ENCODE measurements at places on chromosomes 12 and 14.

DNA sequence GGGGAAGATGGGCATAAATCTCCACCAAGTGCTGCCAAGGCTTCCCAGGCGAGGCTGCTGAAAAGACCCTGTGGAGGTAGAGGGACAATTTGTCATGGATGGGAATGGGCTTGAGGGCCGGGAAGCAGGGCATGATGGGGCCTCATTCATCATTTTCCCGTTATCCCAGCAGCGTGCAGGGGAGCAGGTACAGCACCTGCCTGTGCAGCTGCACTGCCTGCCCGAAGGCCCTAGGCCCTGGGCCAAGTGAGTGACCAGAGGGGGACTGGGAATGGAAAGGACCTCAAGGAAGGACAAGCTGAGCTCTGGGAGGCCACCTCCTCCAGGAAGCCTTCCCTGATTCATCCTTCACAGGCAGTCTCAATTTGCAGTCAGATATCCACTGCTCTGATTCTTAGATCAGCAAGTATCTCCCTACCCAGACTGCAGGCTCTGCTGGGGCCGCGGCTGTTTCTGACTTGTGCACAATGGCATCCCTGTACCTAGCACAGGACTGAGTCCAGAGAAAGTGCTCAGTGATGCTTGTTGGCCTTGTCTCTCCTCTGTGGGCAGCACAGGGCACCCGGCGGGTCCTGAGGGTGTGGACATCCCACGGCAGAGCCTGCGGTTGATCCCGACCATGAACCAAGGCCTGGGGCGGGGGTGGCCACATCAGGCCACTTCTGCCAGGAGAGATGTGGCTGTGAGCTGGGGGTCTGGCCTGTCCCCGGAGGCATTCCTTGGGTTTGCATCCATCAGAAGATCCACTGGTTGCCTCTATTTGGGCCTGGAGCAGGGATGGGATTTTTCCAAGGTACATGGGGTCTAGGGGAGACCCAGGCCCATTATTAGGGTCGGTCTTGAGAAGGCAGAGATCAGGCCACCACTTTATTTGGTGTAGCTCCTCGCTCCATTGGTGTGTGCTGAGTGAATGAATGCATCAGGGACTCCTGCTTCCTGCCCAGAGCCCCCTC lies 167.3 kb upstream of the RTL1 start:
- DNase-seq, result no peak

DNA sequence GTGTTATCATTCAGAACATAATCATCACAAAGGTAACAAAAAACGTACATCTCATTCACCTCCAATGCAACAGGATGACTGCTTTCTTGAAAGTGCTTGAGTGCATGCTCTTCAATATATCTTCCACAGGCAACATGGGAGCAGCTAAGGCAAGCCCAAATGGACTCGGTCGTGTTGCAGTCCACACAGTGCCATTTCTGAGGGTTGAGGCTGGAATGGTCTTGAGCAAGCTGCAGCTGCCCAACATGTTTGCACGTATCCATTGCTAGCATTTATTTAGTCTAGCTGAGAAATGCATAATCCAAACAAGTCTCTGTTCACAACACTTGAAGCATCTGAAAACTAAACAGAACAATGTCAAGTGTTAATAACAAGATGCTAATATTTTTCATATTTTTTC lies 17.3 kb downstream of the USP44 start:
- DNase-seq, result no peak

DNA sequence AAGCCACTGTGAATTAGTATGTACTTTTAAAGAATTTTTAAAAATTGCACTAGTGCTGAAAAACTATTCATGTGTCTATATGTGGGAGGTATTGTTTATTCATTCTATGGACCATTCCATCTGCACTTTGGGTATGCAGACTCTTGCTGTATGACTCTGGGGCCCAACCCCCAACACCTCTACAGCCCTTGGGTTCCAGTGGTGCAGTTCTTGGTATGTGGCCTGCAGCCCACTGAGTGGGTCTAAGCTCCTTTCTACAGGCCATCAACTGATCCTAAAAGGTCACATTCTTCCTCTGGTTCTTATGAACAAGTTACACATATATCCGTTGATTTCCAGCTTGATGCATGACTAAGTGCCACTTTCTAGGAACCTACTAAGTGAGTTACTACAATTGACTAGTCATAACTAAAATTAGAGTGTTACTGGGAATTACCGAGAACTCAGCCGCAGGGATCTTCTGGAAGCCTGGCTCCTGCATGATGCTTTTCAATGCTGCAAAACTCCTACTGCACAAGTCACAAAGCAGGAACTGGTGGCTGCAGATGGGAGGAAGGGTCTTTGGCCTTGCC lies 62.4 kb upstream of the MED13L start:
- no peak for DNase-seq

DNA sequence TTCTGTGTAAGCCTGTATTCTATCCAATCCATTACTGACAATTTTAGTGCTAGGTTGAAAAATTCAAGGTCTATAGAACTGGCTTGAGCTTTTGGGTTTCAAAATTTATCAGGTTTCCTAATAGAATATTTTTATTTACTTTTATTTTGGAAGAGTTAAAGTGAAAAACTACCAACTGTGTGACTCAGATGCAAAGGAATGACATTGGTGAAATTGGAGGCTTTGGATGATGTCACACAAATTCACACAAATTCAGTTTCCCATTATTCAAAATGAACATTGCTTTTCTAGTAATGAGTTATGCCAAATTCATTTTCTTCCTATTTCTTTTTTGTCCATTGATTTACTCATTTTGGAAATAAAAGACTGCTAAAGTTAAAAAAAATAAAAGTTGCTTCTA lies 186.9 kb downstream of the ALX1 start:
- no peak for DNase-seq

- no peak for DNase-seq
These were observed 30.3 kb downstream of the ANO6 start for GRCh38 chr12:45246236-45246635.

DNA sequence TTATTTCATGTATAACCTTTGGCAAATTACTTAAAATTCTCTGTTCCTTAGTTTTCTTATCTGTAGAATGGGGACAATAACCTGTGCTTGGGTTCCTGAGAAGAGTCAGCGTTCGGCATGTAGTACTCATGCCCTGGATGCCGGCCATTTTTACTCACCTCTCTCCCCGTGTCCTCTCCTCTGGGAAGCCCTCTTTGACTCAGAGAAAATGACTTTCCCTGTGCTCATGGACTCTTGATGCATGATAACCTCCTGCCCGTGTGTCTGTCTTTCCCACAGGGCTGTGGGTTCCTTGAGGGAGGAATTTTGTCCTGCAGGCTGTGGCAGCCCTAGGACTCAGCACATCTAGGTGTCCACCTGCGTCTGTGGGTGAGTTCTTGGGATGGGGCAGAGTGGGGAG lies 5.8 kb upstream of the C1RL start:
- DNase-seq, result no peak

- no peak for DNase-seq
These were observed 311.5 kb upstream of the OR4E1 start for GRCh38 chr14:21985081-21985480.

DNA sequence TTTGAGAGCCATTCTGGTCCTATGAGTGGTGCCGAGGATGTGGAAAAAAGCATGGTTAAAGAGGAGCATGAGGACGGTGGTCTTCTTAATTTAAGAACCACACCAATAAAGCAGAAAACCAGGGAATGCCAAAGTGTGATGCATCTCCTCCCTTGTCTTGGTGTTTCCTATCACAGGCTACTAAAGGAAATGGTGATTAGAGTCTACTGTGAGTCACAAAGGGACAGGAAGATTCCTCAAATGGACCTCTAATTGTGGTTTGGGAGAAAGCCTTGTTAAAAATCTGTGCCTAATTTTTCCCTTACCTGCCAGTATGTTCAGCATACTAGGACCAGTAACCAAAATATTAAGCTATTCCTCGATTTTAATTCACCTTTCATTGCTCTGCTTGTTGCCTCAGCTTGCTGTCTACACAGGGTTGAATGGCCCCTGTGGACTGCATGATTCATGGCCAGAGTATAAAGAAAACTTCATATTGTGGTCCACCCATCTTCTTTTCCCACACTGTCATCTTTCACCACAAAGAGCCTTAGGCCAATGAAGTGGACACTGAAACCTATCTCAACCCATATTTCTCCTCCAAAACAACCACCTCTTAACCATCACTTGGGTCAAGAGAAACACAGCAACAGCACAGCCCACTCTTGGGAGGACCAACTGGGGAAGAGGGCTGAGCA lies 38.8 kb downstream of the DIO2 start:
- no peak for DNase-seq

- no peak for DNase-seq
These were observed 9.7 kb downstream of the PPP1R1A start for GRCh38 chr12:54578778-54579177.

DNA sequence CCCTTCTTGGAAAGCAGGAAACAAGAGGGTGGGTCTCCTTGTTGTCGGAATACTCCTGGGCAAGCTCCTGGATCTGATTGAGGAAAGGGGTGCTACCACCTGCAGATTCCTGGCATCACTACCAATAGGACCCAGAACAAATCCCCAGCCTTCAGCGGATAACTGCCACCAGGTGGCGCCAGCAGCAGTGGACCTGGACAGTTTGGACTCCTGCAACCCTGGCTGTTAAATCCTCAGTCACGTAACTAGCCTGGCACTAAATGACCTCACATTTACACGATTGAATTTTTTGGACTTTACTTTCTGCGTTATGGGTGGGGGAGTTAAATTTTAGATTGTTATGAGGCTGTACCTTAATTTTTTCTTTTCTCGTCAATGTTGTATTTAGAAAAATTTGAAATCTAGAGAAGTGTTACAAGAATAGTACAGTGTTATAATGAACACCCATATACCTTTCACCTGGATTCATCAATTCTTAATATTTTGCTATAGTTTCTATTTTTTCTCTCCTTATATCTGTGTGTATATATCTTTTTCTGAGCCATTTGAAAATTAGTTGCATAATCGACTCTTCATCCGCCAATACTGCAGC lies 95.6 kb downstream of the GAS2L3 start:
- DNase-seq, result no peak

GRCh38 chr14:37470251-37470650 lies 124.8 kb downstream of the FOXA1 start:
- no peak for DNase-seq

GRCh38 chr14:104864267-104865080 lies 594 bp upstream of the CEP170B start:
- DNase-seq, result no peak

DNA sequence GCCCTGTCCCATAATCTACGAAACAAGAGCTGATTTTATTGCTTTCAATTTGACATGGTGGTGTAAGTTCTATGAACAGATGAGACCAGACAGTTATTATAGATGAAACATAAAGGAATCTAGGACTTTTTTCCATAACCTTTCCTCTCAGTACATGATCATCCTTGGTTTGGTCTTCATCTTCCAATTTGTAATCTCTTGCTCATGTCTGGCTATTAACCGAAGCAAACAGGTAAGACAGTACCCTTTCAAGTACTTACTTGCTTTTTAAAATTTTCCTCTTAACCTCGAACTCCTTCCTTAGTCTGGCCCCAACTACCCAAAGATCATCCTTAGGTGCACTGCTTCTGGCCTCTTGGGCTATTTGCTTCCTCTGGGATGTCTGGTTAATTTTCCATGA lies 1.2 kb downstream of the TSPAN31 start:
- no peak for DNase-seq

GRCh38 chr12:50351120-50352043 lies 45.0 kb downstream of the FAM186A start:
- no peak for DNase-seq

GRCh38 chr12:117158911-117159553 lies 31.2 kb downstream of the FBXO21 start:
- no peak for DNase-seq

DNA sequence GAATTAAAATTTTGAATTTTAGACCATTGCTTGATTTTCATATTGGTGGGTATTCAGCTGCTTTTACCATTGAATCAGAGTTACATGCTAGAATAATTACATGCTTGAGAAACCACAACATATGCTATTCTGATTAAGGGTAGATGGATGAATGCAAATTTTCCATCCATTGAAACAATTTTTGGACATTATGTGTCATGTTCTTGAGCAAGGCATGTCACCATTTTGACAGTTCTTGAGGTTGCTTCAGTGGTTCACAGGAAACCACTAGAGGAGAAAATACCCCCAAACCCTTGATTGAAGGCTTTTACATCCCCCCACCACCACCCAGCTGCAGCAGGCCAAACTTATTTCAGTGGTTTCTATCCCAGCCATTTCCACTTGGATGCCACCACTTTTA lies 13.5 kb downstream of the UBR7 start:
- no peak for DNase-seq

GRCh38 chr12:101648195-101648594 lies 49.2 kb upstream of the CHPT1 start:
- no peak for DNase-seq

DNA sequence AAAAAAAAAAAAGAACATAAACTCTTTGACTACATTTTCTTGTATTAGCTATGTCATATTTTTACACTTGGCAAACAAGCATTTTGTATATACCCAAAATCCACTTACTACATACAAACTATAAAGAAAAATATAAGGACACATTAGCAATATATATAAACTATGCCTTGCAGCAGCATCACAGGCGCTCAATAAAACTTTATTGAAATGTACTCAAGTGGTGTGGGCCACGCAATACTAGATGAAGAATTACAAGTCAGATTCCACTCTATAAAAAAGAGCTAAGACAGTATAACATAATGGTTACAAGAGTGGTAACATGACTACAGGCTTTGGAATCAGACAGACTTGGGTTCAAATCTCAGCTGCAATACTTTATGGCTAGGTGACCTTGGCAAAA lies 3.1 kb upstream of the AP4S1 start:
- DNase-seq, result no peak

DNA sequence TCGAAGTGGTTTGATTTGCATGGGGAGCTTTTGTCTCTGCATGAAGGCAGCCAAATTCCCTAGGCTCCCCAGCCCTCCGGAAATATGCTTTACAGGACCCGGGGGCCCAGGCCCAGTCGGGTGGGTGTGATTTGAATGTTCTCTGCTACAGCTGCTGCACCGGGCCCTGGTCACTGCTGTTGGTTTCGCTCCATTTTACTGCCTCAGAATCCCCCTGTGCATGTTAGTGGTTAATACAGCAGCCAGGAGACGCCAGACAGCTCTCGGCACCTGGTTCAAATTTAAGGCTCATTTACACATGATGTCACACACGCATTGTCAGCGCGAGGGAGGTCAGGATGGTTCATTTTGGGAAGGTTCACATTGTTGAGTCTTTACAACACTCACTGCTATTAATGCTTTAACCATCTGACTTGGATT lies 99.6 kb downstream of the SLC38A6 start:
- no peak for DNase-seq

GRCh38 chr12:96045566-96045965 lies 10.2 kb upstream of the LTA4H start:
- DNase-seq, result no peak
